Testis (tissue), 5 donors: ENCODE measurements at places on chromosomes 3 and 15.
A peak's percentile ranks its signal among the peaks of the same experiment; 100 is the strongest.

DNA sequence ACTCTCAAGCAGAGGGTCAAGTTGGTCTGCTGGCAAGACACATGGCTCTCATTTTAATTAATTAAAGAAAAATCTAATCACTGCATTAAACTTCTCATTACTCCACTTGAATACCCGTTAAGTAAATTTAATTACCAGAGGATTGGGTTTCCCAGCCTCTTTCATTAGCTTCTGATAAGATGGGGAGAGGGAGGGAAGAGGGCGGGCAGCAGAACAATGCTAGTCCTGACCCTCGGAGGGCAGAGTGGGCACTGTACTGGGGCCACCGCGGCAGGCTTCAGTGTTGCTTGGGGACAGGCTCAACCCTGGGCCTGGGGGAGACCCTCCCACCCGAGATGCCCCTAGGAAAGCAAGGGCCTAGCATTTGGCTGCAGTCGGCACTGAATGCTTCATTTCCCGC is 55.6 kb upstream of the LINGO1 start:
- no peak for DNase-seq

GRCh38 chr3:188746291-188746783 is 425.4 kb upstream of the TPRG1 start:
- DNase-seq = no peak

GRCh38 chr3:46659285-46659684 is 34.2 kb downstream of the ALS2CL start:
- no peak for DNase-seq

DNA sequence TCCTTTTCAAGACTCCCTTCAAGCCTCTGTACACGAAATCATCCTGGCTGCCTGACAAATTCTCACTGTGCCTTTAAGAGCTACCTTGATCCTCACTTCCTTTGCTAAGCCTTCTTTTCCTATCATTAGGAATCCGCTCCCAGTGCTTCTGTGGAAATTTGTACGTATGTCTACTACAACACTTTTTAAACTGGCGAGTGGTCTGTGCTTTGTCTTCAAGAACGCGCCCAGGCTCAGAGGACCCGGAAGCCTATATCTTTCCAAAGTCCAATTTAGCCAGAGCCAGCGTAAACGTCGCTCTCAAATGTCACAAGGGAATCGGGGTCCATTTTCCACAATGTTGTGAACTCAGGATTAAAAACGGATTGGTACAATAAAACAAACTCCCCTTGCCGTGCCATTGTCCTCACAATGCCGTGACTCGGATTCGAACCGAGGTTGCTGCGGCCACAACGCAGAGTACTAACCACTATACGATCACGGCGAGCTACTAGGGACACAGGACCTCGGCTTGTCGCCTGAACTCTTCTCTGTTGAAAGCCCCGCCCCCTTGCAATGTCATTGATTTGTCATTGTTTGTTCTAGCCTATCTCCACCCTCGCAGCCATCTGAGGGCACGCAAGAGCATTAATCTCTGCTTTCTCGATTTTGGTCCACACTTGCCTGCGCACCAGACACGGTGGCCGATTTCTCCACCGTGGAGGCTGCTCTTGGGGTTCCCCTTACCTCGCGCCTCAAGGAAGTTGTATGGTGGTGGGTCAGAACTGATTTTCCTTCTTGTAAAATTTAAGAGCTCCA is 12.4 kb upstream of the SHF start:
- peak; percentile 98 for DNase-seq

GRCh38 chr3:178671377-178671776 is 135.1 kb downstream of the KCNMB2 start:
- no peak for DNase-seq

DNA sequence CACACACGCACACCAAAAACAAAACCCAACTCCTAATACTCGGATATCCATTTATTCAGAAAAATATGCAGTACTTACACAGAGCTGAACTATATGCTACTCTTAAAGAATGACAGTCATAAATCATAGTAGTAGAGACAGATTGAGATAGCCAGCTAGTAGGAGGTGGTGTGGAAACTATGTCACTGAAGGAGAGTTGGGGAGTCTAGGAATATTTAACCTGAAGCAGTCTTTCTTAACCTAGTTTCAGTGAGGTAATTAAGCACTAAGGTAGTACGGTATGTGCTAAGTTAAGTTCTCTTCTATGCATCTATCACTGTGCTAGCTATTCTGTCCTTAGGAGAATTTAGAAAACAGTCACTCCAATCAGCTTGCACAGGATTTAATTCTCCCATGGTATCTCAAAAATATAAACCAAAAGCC is 54.2 kb downstream of the ANKRD28 start:
- no peak for DNase-seq

DNA sequence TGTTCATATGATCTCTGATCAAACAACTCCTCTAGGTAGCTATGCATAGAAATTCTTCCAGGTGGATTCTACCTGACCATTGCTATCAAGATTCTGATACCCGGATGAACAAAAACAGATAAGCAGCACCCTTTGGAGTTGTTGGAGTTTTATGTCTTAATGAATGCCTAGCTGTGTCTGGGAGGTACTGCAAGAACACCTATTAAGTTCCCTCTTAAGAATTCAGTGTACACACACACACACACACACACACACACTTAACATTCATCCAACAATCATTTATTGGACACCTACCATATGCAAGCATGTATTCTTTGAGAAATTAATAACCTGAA is 58.1 kb upstream of the FNDC3B start:
- DNase-seq = no peak

DNA sequence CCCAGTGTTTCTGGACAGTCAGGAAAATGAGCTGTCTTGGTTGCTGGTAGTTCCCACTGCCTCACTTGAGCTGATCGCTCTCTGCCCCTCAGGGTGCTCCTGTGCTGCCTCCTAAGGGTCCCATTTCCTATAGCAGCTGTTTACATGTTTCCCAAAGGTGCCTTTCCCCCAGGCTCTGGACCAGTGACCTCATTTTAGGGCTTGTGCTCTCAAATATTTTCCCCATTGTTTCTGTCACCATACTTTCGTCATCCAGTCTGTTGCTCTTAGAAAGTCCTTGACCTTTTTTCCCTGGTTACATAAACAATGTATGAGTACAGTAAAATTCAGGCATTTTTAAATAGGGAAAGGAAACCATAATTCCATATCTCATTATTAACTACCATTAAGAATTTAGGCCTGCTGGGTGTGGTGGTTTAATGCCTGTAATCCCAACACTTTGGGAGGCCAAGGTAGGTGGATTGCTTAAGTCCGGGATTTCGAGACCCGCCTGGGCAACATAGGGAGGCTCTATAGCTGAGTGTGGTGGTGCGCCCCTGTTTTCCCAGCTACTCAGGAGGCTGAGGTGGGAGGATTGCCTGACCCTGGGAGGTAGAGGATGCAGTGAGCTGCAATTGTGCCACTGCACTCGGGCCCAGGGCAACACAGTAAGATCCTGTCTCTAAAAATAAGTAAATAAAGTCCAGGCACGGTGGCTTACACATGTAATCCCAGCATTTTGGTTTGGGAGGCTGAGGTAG is 11.7 kb downstream of the RAD54L2 start:
- no peak for DNase-seq

DNA sequence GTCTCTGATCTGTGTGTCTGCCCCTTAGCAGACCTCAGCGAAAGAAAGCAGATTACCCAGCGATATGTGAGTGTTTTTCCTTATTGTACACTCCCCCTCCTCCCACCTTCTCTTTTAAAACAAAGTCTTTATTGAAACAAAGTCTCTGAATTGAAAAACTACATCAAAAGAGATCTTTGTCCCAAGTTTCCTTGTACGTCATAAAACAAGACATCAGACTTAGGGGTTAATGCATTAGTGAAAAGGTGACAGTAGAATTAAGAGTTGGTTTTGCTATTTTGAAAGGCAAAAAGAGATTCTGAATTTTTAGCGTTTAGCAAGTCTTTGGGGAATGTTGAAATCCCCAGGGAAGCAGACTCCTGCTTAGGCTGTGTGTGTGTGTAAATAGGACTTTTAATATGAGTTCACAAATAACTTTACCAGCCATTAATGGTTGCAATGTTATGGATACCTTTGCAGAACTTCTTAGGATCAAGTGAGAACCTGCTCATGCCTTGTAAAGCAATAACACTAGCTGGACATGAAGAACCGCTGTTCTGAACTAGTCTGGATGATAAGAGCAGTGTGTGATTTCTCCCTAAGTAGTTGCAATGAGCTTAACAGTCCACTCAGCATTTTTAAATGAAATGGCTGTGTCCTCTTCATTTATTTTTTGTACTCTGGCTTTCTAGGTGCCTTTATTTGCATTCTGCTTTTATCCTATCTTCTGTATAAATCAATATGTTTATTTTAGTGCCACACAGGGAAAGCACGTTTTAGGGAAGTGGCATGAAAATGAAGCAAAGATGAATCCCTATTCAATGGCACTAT is 136.6 kb downstream of the MCTP2 start:
- no peak for DNase-seq

GRCh38 chr3:194293546-194294198 is 57.5 kb downstream of the CPN2 start:
- no peak for DNase-seq

DNA sequence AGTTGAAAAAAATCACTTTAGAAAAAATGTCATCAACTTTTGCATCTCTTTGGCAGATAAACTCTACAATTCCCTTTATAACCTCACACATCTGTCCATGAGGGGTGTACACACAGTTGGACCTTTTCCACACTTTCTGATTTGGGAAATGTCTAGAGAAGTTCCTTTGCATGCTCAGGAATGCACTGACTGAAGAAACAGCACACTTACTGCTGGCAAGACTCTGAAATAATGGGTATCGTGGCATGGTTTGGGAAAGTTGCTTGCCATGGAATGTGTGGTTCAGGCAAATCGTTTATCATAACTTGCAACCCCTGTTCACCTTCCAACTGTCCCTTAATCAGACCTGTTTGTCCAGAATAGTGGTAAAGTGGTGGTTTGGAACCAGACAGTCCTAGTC is 135.3 kb upstream of the TGFBR2 start:
- no peak for DNase-seq

- no peak for DNase-seq
Measured at GRCh38 chr15:31339558-31339895, 12.9 kb downstream of the KLF13 start.

DNA sequence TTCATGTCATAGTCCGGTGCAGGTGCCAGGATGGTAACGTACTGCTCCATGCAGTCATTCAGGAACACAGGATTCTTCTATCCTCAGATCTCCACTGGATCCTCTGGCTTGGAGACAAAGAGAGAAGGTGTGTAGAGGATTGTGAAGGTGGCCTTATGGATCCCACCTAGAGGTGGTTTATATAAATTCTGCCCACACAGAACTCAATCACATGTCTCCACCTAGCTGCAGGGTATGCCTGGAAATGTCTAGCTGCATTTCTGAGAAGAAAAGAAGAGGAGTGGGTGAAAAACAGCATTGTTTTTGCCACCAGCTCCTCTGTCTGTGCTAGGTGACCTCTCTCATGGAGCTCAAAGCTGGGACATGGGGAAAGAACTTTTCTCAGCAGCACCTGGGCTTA is 478.7 kb downstream of the PDCD6IP start:
- DNase-seq = no peak

DNA sequence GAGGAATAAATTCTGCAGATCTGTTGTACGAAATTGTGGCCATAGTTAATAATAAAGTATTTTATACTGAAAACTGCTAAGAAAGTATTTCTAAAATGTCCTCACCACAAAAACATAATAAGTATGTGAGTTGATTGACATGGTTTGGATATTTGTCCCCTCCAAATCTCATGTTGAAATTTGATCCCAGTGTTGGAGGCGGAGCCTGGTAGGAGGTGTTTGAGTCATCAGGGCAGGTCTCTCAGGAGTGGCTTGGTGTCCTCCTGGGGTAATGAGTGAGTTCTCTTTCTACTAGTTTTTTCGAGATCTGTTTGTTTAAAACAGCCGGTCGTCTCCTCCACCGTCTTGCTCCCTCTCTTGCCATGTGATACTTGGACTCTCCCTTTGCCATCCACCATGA is 424.1 kb upstream of the KCNMB2 start:
- no peak for DNase-seq

GRCh38 chr15:35379972-35380371 is 166.0 kb downstream of the DPH6 start:
- DNase-seq = no peak

- no peak for DNase-seq
Measured at GRCh38 chr3:52504977-52505376, 9.8 kb downstream of the STAB1 start.

DNA sequence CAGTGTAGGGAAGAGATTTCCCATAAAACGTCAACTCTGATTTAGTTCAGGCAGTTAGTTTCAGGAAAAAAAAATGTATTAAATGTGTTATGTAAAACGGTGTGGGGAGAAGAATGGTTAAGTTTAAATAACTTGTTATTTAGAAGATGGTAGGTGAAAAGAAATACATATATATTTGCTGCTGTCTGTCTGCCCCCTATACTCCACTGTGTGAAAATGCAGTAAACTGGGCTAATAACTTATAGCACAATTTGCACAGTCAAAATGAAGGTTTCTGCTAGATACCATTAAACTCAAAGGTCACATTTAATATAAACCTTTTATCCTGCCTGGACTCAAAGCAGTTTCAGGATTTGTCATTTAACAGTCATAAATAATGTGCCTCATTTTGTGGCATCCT is 515.0 kb downstream of the FGF12 start:
- DNase-seq = no peak

- no peak for DNase-seq
Measured at GRCh38 chr3:13389378-13389777, 30.7 kb downstream of the NUP210 start.

DNA sequence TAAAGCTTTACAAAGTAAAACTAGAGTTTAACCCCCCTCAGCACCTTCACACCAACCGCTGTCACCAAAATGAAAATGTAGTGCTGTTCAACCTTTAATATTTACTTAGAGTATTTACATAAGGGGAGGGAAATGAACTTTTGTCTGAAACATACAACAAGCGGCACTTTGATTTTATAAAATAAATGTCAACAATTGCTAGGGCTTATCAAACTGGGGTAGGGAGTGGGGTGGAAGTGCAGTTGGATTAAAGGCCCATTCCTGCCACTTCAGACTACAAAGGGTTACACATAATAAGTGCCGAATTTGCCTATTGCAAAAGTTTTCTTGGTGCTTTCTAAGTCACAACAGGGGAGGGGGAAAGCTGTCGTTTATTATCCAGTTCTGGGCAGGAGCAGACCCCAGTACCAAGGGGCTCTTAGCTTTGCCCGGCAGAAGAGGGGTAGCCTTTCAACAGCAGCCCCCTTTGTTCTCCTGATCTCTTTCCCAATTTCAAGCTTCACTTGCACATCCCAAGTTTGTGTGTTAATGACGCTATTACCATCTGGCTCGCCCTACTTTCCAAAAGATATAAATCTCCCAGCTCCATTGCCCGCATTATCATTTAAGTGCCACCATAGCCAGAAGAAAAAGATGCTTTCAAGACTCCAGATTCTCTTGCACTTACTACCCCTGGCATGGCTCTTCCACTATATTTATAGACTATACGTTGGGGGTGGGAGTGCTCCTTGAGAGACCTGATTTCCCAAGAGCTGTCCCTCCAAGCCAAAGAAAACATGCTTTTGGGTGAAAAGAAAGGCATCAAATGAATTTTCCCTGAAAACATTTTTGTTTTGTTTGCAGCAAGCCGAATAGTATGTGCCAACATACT is 17.0 kb downstream of the SOX2 start:
- DNase-seq = no peak

GRCh38 chr3:72446218-72447058 is 401.8 kb downstream of the SHQ1 start:
- DNase-seq = no peak

- no peak for DNase-seq
Measured at GRCh38 chr3:6124875-6125274, 736.0 kb upstream of the GRM7 start.

GRCh38 chr15:88454867-88455810 is 12.0 kb downstream of the MRPL46 start:
- peak; percentile 68 for DNase-seq

- DNase-seq = no peak
Measured at GRCh38 chr3:186997473-186997939, 67.2 kb downstream of the ST6GAL1 start.

- no peak for DNase-seq
Measured at GRCh38 chr3:177340243-177340830, 143.1 kb upstream of the TBL1XR1 start.
